ENCODE measurements at places on chromosomes 4 and X.

GRCh38 chrX:152926279-152926678 is 28.4 kb downstream of the ZNF185 start:
- H3K4me3 ChIP-seq: no peak overlapping the region
- no peaks in the 10 kb centered on the region for H3K36me3 ChIP-seq
- no peak for DNase-seq
- no peaks in the 10 kb centered on the region for H3K27me3 ChIP-seq
- H3K4me1 ChIP-seq: no peaks in the 10 kb centered on the region

DNA sequence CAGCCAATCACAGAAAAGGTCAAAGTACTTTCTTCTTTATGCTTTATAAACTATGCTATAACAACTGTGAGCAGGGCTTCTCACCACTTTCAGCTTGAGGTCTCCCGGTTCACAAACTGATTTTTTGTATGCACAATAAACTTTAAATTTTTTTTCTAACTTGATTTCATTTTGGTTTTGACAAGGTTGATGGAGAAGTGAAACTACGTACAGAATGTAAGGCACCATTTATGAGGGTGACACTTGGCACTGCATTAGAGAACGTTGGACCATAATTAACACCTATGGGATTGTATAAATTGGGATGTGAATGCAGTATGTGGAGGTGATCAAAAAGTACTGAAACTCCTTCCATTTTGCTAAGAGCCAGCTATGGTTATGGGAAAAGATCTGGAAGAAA is 857.9 kb upstream of the HTR2C start:
- no peak overlapping the region for H3K4me3 ChIP-seq
- no peaks in the 10 kb centered on the region for H3K27me3 ChIP-seq
- no peak for DNase-seq

DNA sequence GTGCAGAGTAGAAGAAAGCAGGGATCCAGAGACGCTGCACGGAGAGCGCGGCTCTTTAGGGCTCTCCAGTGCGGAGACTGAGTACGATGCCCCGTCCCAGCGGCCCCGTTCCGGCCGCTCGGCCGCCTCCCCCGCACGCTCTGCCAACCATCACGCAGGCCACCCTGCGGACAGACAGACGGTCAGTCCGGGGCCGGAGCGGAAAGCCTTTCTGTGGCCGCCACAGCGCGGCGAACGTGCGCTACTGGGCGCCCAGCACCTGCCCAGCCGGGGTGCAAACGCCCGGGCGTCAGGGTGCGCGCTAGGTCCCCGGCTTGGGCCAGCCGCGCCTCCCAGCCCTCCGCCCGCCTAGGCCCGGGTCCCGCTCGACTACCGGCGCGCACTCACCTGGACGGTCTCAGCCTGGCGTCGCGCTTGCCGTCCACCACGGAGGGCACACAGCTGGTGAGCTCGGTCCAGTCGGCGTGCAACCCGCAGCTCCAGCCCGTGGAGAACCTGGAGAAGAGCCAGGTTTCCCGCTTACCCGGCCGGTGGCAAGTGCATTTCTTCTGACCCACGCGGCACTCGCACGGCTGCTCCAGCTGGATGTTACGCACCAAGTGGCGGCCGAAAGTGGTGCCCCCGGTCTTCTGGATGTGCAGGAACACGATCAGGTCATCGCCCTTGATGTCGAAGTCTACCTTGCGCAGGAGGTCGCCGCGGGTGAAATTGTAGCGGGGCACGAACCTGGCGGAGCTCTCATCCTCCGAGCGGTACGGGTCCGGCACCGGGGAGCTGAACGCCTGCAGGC is 1.8 kb downstream of the HS6ST2 start:
- H3K27me3 ChIP-seq: peaks cover 24% of the 10 kb centered on the region
- H3K27ac ChIP-seq: no peak overlapping the region
- H3K36me3 ChIP-seq: no peaks in the 10 kb centered on the region

GRCh38 chr4:83174844-83175414 is 60.4 kb upstream of the PLAC8 start:
- H3K4me1 ChIP-seq: no peaks in the 10 kb centered on the region
- no peaks in the 10 kb centered on the region for H3K27me3 ChIP-seq
- H3K36me3 ChIP-seq: no peaks in the 10 kb centered on the region
- DNase-seq: no peak

DNA sequence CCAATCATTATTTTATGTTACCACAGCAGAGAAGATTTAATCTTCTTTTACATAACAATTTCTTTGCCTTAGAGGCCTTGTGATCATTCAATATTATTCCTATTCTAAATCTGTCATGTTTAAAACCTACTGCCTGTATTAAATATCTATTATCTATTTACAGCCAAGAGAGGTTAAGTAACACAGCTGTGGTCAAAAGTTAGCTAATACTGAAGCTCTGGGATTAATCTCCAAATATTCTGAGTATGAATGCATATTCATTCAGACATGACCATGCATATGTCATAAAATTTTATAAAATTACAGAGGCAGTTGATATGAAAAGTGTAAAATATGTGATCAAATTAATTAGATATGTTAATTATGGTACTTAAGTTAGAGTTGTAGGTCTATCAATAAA is 187.9 kb upstream of the MAB21L2 start:
- no peaks in the 10 kb centered on the region for H3K4me1 ChIP-seq
- no peaks in the 10 kb centered on the region for H3K27me3 ChIP-seq
- no peaks in the 10 kb centered on the region for H3K36me3 ChIP-seq
- H3K27ac ChIP-seq: no peak overlapping the region
- H3K4me3 ChIP-seq: no peak overlapping the region

DNA sequence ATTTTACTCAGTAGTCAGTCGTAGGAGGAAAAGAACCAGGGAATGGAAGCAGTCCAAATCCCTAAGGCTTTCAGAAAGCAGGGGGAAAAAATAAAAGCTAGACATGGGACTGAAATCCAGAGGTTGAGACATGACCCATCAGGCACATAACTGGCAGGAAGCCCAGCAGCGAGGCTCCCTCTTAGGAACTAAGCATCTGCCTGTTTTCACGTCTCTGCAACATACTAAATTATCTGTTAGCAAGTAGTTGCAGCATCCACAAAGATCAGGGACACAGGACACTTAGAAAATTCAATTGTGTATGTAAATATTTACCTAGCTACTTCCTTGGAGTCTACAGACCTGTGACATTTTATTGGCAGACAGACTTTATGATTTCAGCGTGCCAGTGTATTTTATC is 118.0 kb upstream of the EDNRA start:
- H3K4me1 ChIP-seq: peaks cover 52% of the 10 kb centered on the region
- no peak overlapping the region for H3K4me3 ChIP-seq
- H3K36me3 ChIP-seq: no peaks in the 10 kb centered on the region
- H3K27ac ChIP-seq: peak overlapping the region; percentile 70
- DNase-seq: peak; percentile 54

DNA sequence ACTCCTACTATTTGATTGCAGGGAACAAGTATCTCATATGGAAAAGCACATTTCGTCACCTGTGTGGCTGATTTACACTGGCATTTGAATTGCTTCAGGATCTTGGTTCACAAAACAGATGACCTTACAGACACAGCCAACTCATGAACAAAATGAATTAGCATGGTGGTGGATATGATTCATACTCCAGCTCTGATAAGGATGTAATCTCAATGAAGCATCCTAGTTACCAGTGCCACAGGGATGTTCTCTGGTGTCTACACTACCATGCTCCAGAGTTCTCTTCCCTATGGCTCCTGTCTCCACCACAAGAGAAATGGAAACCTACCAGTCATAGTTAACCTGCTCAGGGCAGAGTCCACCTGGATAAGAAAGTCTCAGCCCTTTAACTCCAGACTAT is 40.7 kb downstream of the TEC start:
- DNase-seq: no peak
- H3K36me3 ChIP-seq: no peaks in the 10 kb centered on the region
- no peaks in the 10 kb centered on the region for H3K27me3 ChIP-seq
- no peak overlapping the region for H3K27ac ChIP-seq
- no peaks in the 10 kb centered on the region for H3K4me1 ChIP-seq

GRCh38 chrX:66676413-66676812 is 37.5 kb upstream of the EDA2R start:
- no peaks in the 10 kb centered on the region for H3K4me1 ChIP-seq
- DNase-seq: no peak
- H3K36me3 ChIP-seq: no peaks in the 10 kb centered on the region
- no peaks in the 10 kb centered on the region for H3K27me3 ChIP-seq
- no peak overlapping the region for H3K4me3 ChIP-seq
- no peak overlapping the region for H3K27ac ChIP-seq

DNA sequence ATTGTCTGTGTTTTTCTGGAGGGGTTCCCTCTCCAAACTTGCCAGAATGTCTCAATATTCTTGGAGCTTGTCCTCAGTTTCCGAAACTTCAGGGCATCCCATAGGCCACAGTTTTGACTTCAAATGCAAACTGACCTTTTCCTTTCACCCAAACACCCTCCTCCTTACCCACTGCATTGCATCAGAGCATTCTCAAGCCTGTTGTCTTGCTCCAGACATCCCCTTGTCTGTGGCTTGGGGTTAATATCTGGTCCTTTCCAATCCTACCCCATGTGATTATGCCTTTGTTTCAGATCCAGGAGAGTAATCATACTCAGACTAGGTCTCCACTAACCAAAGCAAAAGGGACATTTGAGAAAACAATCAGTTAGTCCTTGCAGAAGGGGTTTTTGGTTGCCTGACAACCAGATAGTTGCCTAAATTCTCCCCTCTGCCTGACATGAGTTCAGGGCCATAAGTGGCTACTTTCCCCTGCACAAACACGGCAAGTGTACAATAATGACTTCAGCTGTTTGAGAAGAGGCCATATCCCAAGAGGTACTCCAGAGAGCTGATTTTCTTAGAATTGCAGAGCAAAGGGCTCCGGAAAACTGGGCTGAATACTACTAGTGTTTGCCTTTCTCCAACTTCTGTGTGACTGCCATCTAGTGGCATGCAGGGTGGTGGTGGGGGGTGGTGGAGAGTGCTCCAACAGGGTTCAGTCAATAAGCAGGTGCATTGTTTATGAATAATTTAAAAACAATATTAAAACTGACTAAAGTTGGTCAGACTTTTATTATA is 130.2 kb downstream of the CHRDL1 start:
- no peaks in the 10 kb centered on the region for H3K36me3 ChIP-seq
- no peak overlapping the region for H3K4me3 ChIP-seq
- no peaks in the 10 kb centered on the region for H3K27me3 ChIP-seq
- no peaks in the 10 kb centered on the region for H3K4me1 ChIP-seq
- no peak overlapping the region for H3K27ac ChIP-seq

- no peaks in the 10 kb centered on the region for H3K27me3 ChIP-seq
- H3K4me3 ChIP-seq: no peak overlapping the region
- H3K27ac ChIP-seq: no peak overlapping the region
Observed at GRCh38 chr4:182478475-182478874, 235.3 kb downstream of the TENM3 start.

- H3K4me3 ChIP-seq: peak overlapping the region; percentile 99
- peak overlapping the region; percentile 97 for H3K27ac ChIP-seq
- peak; percentile 60 for DNase-seq
- no peaks in the 10 kb centered on the region for H3K27me3 ChIP-seq
Observed at GRCh38 chr4:40055863-40056715, 561 bp upstream of the N4BP2 start.

DNA sequence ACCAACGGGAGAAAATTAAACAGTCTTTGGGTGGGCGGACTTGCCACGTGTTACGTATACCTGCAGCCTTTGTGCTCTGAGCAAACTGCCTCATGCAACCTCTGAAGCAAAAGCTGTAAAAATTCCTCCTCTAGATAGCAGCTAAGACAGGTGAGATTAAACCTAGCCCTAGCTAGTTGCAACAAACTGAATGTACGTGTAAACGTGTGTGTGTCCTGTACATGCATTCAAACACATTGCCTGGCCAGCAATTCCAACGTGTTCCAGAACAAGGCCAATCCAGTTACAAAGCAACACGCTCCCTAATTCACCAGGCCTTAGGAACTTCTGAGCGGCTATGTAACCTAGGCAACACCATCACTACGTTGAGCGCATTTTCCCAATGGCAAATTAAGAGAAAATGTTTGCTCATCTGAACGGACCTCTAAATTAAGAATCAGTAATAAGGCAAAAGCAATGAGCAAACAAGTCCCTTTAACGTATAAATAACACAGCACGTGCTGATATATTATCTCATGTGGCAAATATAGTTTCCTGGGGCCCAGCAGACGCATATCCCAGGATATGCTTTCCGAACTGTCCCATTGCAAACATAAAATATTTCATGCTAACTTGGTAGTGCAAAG is 792 bp downstream of the PPID start:
- no peaks in the 10 kb centered on the region for H3K27me3 ChIP-seq
- DNase-seq: no peak
- peaks cover 18% of the 10 kb centered on the region for H3K4me1 ChIP-seq
- H3K27ac ChIP-seq: peak overlapping the region; percentile 90

GRCh38 chr4:97394653-97395052 is 748.6 kb downstream of the STPG2 start:
- H3K27me3 ChIP-seq: no peaks in the 10 kb centered on the region
- H3K4me3 ChIP-seq: no peak overlapping the region
- no peaks in the 10 kb centered on the region for H3K36me3 ChIP-seq
- H3K27ac ChIP-seq: no peak overlapping the region
- no peaks in the 10 kb centered on the region for H3K4me1 ChIP-seq

DNA sequence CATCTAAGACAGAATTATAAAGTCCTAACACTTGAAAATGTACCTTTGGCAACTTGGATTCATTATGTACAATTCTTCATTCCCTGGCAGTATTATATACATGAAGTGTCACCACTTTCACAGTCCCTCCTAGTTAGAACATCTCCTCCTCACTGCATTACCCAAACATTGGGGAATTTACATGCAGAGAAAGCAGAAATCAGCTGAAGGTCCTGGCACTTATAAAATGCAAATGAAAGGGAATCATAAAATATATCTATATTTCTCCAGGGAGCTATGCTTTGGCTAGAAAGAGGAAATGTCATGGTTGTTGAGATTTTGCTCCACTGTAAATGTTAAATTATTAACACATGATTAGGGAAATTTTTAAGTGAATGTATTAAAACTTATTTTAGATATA is 835.6 kb upstream of the SLIT2 start:
- no peaks in the 10 kb centered on the region for H3K36me3 ChIP-seq
- H3K27me3 ChIP-seq: no peaks in the 10 kb centered on the region
- DNase-seq: no peak
- H3K4me1 ChIP-seq: no peaks in the 10 kb centered on the region
- H3K4me3 ChIP-seq: no peak overlapping the region
- no peak overlapping the region for H3K27ac ChIP-seq

- H3K4me1 ChIP-seq: no peaks in the 10 kb centered on the region
- no peak overlapping the region for H3K27ac ChIP-seq
- DNase-seq: no peak
- no peak overlapping the region for H3K4me3 ChIP-seq
Observed at GRCh38 chrX:34859191-34859590, 83.4 kb upstream of the FAM47B start.

All from tibial artery (tissue), 4 donors.